Omental fat pad (tissue), 4 donors: ENCODE measurements at places on chromosomes 3 and 15.

DNA sequence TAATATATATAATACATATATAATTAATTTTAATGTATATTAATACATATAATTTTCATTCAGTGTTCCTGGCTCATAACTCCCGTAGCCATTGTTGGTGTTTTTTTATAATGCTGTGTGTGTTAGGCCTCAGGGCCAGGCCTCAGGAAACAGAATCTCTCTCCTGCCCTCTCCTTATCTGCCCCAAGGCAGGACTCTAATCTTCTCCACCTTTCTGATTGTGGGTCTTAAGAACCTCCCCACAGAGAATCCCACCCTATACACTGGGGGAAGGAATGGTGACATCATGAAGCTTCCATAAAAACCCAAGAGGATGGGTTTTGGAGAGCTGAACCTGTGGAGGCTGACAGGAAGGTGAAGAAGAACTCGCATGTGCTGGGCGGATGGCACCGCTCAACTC, 4.0 kb upstream of the FMN1 start:
- DNase-seq: no peak

- DNase-seq: no peak
These were observed 41.4 kb downstream of the OSTN start for GRCh38 chr3:191240486-191240885.

- DNase-seq: no peak
These were observed 191.3 kb upstream of the CMC1 start for GRCh38 chr3:28050120-28050519.

DNA sequence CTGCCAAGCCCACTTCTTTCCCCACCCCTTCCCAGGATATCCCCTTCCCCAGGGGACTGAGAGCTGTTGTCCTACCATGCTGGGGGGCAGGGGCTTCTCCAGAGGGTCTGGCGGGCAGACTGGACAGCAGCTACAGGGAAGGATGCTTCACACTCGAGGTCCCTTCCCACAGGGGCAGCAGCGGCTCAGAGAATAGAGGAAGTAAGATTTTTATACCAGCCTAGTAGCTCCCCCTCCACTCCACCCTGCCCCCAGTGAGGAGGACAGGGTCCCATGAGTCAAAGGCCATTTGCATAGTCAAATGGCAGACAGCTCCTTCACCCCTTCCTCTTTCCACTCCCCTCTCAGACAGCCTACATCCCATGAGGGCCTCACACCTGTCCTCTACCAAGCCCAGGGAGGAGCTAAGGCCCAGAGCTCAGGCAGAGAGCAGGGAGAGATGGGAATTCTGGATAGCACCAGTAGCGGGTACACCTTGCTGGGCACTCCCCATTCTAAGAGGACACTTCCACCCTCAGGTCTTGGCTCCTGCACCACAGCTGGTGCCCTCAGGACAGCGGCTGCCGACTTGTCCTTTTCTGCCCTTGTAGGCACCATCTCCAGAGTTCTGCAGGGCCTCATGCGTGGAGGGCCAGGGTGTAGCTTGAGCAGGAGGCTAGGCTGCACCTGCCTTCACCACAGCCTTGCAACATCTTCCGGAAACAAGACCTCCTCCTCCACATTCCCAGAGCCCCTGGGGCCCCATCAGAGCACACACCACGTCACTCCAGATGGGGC, at the start of gene TLR9:
Gene TLR9 (minus strand): TSS at position 194 of the 777 bp plus-strand sequence. CDS start 116 bp downstream, at position 78.
- no peak for DNase-seq

DNA sequence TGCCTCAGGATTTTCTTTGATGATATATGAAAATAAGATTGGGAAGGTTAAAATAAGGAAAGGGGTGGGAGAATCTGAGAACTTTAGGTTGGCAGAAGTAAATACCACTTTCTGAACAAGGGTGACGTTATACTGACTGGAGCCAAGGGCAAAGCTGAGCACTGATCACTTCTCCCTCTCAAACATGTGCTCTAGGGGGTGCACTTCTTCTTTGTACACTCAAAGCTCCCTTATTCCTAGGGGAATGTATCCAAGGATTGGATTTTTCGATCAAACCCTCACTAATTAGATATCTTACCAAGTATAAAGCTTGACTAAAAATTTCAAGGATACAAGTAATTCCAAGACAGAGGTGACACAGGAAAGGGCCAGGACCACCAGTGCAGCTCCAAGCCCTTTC, 243.9 kb upstream of the UMPS start:
- DNase-seq: no peak

DNA sequence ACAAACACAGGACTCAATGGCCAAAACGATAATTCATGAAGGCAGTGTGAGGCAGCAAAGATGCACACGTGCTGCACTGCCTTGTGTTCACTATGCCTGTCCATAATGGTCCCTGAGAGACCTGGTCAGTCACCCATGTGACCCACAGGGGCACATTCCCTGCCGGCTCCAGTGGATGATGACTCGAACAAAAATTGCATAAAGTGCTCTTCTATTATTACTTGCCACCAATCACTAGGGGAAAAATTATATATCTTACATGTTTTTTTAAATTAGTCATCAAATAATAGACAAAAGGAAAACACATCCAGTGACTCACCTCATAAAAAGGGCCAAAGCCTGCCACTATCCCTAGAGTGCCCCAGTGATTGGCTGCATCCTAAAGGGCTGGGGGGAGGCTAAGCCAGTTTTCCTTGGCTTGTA, 47.5 kb downstream of the UBP1 start:
- DNase-seq: no peak

DNA sequence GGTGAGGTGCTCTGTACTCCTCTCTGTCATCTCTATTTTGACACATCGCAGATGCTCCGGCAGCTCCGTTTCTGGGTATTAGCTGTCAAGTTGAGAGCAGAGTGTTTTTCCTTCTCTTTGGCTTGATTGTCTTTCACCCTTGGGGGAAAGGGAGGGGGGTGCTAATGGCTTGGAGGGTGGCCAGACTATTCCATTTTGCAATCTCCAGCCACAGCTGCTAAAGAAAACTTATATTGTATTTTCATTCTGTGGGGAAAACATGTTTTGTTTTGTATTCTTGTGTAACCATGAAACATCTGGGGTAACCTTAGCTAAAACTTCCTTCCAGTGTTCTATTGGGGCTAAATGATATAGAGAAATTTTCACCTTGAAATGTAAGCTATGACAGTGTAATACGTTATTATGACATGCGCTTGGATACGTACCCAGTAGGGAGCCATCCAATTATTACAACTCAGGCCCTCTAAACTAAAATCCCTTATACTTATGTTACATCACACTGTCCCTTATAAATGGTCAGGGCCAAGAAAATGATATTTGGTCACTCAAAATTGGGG, 14.0 kb upstream of the LARP6 start:
- no peak for DNase-seq

- DNase-seq: no peak
These were observed 277.8 kb downstream of the RAP2B start for GRCh38 chr3:153439780-153440179.

DNA sequence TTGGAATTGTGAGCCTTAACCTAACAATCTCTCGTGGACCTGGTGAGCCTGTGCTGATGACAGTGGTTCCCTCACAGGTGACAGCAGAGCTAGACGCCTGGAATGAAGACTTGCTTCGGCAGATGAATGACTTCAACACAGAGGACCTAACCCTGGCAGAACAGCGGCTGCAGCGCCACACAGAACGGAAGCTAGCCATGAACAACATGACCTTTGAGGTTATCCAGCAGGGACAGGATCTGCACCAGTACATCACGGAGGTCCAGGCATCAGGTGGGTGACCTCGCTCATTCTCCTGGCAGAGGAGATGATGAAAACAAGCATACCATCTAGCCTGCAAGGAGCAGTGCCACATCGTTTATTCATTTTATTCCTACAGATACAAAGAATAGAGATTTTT, 316.9 kb upstream of the UMPS start:
- no peak for DNase-seq

DNA sequence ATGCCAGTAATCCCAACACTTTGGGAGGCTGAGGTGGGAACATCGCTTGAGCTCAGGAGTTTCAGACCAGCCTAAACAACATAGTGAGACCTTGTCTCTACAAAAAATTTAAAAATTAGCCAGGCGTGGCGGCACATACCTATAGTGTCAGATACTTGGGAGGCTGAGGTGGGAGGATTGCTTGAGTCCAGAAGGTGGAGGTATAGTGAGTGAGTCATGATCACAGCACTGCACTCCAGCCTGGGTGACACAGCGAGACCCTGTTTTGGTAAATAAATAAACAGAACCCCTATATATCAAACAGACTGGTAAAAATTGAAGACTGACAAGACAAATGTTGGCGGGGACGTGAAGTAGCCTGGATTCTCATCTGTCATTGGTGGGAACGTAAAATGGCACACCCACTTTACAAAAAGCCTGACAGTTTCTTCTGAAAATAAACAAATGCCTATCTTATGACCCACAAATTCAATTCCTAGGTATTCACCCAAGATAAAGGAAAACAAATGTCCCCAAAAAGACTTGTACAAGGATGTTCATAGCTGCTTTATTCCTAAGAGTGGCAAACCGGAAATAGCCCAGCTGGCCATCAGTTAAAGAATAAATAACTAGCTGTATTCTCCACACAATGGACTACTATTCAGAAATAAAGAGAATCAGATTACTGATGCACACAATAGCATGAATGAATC, 47.0 kb upstream of the GK5 start:
- DNase-seq: no peak

DNA sequence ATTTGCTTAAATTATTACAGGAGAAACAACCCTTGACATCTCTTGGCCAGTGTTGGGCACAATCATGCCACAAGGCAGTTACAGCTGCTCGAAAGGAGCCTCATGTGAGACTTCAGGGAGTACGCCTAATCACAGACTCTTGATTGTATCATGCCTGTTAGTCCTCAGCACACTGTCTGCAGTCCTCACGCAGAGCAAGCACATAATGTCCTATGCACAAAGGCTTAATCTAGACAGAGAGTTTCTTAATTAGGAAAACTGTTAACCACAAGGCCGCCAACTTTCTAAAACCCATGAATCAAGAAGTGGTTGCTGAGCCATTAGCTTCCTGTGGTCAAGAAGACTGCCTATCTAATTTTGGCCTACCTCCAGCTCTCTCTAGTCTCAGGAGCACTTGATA, 172.0 kb downstream of the UNC13C start:
- DNase-seq: no peak

GRCh38 chr3:18070231-18070630, 327.8 kb upstream of the TBC1D5 start:
- DNase-seq: no peak

- DNase-seq: no peak
These were observed 87.8 kb downstream of the P3H2 start for GRCh38 chr3:190032923-190033322.

- DNase-seq: no peak
These were observed 12.2 kb upstream of the TM2D3 start for GRCh38 chr15:101664303-101664913.

- DNase-seq: no peak
These were observed 67.6 kb downstream of the SSUH2 start for GRCh38 chr3:8576841-8577571.

DNA sequence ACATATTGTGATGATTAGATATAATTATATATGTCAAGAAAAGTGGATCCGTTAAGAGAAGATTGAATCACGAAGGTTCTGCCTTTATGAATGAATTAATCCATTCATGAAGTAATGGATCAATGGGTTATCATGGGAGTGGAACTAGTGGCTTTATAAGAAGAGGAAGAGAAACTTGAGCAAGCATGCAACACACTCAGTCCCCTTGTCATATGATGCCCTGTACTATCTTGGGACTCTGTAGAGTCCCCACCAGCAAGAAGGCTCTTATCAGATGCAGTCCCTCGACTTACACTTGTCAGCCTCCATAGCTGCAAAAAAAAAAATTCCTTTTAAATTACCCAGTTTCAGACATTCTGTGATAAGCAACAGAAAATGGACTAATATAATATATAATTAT, 301.9 kb downstream of the RAP2B start:
- no peak for DNase-seq

DNA sequence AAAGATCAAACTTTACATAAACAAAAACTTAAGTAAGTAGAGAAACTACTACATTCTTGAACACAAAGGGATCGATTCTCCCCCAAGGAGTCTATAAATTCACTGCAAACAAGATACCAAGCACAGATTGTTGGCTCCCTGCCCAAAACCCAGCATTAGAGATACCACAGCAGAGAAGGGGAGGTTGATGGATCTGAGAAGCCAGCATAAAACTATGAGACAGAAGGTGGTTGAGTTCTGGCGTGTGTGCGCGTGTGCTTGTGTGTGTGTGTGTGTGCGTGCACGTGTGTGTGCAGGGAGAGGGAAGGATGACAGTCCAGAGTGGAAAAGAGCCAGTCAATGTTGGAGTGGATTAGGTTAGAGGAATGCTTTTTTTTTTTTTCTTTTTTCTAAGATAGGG, 143.2 kb upstream of the PRR20G start:
- no peak for DNase-seq

DNA sequence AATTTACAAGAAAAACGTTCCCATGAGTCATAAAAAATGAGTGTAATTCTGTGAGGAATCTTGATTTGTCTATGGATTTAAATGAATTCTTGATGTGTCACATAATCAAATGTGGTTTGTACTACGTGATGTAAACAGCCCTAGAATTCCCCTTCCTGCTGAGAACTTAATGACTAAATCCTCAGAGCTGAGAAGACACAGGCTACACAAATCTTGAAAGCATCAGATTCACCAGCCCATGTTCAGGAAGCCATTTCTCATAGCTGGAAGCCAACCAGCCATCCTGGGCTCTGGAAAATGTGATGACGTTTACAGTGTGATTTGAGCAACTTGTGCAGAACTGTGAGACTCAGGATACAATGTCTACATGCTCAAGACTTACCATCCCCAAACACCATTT, 193.7 kb upstream of the MME start:
- DNase-seq: no peak

GRCh38 chr15:26974120-26974780, 3.3 kb downstream of the GABRG3 start:
- DNase-seq: no peak

GRCh38 chr15:45116006-45116481, 1.9 kb downstream of the DUOXA2 start:
- DNase-seq: no peak

DNA sequence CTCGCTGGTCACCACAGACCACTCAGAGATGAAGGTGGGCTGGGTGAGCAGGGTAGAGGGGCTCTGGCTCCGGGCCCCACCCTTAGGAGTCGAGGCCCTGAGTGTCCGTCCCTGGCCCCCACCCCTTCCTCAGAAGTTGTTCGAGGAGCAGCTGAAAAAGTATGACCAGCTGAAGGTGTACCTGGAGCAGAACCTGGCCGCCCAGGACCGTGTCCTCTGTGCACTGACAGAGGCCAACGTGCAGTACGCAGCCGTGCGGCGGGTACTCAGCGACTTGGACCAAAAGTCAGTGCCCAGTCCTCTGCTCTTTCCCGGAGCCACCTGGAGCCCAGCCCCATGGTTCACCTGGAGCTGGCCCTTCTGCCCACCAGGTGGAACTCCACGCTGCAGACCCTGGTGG, 28.5 kb downstream of the PTPN23 start:
- no peak for DNase-seq

GRCh38 chr3:38397320-38397719, 50.7 kb downstream of the XYLB start:
- DNase-seq: no peak

GRCh38 chr15:70653426-70653825, 109.9 kb downstream of the UACA start:
- no peak for DNase-seq

GRCh38 chr3:45253316-45253715, 27.2 kb upstream of the TMEM158 start:
- DNase-seq: no peak

- no peak for DNase-seq
These were observed 26.2 kb downstream of the EDC3 start for GRCh38 chr15:74669627-74670026.

- no peak for DNase-seq
These were observed 34.2 kb downstream of the KAT2B start for GRCh38 chr3:20074226-20075063.
